Activated CD4-positive, alpha-beta T cell treated with anti-CD3 and anti-CD28 coated beads, Interleukin-2, amount 50 U/mL, for 48 hours (primary cell): ENCODE measurements at places on chromosomes 2 and 18.
A peak's percentile ranks its signal among the peaks of the same experiment; 100 is the strongest.

DNA sequence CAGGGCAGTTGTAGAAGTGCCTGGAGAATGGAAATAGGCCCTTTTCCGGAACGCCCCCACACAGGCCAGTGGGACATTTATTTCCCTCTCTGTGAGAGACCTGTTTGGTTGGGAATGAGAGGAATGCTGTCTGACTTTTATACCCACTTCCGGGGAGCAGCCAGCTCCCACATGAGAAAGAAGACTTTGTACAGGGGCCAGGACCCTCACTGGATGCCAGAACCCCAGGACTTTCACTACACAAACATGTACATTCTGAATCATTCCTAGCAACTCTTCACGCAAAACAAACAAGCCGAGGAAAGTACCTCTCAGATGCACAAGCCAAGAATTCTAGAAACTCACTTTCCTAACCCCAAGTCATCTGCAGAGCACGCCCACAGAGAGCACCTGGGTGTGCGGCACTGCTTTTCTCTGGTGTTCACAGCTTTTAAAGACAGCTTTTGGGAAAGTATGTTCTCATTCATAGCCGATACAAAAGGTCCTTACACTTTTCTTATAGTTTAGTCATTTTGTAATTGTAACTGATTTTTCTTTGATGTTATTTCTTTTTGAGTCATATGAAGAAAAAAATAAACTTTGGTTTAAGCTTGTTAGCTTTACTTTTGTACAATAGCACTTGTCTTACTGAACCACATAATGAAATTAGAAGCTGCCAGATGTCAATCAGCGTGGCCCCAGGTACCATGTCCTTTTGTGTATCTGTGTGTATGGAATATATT, 856.1 kb upstream of the ID2 start:
- DNase-seq, result peak; percentile 72

DNA sequence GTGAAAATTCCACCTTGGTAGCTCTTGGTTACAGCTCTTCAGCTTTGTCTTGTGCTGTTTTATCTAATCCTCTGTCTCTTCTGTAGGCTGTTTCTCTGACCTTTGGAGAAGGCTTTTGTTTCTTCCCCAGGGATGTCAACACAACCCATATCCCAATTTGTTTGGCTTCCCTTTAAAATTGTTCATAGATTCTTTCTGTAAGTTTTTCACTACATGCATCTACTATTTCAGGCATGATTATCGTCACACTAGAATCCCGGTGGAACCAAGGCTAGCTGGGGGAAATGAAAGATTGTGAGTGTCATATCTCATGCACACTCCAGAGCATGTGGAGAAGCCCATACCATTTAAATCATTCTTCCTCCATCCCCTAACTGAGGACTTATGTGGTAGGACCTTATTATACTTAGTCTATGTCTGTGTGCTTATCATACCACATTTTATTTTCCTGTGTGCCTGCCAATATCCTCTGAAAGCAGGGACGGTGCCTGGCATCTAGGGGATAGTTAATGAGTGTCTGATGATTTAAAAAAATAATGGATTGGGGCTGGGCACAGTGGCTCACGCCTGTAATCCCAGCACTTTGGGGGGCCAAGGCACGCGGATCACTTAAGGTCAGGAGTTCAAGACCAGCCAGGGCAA, 59.9 kb downstream of the CRIM1 start:
- DNase-seq, result no peak

DNA sequence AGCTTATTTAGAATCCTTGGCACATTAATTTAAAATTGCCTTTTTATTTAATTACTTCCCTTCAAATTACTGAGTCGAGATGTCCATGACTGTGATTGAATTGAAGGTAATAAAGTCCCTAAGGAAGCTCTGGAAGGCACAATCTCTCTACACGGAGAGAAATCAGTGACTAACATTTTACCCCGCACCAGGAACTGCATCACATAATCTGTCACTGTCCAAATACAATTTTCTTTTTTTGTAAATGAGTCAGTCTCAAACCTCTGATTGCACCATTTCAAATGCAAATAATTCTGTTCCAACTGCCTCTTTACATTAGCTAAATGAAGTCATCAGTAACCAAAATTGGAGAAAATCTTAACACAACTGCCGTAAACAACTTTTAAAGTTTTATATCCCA, 311.9 kb downstream of the CCDC178 start:
- DNase-seq, result no peak

DNA sequence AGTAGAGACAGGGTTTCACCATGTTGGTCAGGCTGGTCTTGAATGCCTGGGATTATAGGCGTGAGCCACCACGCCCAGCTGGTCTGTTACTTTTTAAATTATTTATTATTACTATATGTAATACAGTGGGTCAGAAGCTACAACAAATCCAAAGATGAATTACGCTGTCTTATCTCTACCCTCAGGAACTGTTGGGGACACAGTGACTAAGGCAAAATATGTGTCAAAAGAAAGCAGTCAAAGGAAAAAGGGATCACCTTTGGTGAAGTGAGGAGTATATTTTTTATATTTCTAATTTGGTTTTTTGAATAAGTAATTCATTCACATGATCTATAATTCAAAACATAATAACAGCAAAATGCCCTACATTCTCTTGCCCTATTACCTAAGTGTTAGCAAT, 4.7 kb downstream of the CREB1 start:
- no peak for DNase-seq

- DNase-seq, result no peak
Measured at GRCh38 chr2:160570376-160570775, 76.8 kb upstream of the RBMS1 start.

GRCh38 chr18:61470031-61470674, 136.9 kb downstream of the CDH20 start:
- DNase-seq, result no peak

GRCh38 chr2:199646439-199646838, 188.7 kb upstream of the SATB2 start:
- no peak for DNase-seq

DNA sequence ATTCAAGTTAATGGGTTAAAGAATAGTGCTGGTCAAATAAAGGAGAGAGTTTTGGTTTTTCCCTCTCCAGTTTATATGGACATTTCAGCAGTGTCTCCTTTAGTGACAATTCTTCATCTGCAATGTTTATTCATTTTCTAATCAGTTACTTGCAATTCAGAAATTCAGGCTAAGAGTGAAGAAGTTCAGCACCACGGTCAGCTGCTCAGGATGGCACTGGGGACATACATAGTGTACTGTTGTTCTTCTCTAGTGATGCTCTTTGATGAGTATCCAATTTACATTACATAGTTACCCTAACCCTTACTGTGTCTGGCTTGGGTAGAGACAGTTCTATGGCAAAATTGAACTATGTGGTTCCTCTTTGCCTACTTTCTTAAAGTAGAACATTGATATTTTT, 412.7 kb downstream of the CNTNAP5 start:
- no peak for DNase-seq

GRCh38 chr2:150156876-150157275, 330.6 kb downstream of the RND3 start:
- no peak for DNase-seq
